ENCODE measurements at places on chromosomes 6 and 20. TPM values are rescaled to one million over a fixed set of nuclear protein-coding genes. Genes with fewer than 3 reads are reported as not detected.
A peak's percentile ranks its signal among the peaks of the same experiment; 100 is the strongest.

GRCh38 chr6:119077643-119078375 is 655 bp downstream of the FAM184A start:
- DNase-seq, result no peak

GRCh38 chr6:72031471-72031870 is 145.1 kb downstream of the RIMS1 start:
- DNase-seq, result no peak

- DNase-seq, result no peak
Measured at GRCh38 chr6:159819932-159820640, 20.0 kb downstream of the PNLDC1 start.

DNA sequence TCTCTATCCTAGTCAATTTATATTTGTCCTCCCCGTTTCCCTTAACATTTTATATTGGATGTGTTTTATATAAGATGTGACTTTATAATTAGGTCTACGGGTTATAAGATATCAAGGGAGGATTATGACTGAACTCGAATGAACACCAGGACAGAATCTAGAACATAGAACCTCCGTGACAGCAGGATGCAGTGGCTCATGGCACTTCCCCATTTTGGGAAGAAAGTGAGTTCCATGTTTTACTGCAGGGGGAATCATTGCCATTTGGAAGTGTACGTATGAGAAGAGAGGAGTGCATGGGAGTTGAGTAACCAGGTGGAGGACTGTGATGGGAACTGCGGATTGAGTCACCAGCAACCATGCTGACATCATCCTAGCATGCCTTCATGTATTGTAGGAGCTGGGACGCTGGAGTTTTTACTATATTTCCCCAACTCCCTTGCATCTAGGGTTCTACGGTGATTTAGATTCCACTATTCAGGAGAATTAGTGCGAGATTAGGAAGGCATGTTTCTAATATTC is 56.1 kb upstream of the FOXC1 start:
- DNase-seq, result no peak

DNA sequence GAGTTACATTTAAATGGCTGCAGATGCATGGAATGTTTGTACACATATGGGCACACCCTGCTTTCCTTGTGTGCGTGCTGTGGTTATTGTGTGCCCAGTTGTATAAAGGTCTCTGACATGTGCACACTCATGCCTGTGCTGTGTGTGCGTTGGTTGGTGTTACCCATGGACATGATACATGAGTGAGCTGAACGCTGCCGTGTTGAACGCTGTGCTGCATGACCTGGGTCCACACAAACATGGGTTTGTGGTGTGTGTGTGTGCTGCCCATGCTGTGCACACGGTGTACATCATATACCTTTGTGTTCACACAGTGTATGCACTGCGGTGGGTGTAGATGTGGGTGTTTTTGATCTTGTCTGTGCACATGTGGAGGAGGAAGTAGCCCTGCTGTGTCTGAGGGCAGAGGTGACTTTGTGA is 54.4 kb downstream of the TOX2 start:
- no peak for DNase-seq

- no peak for DNase-seq
Measured at GRCh38 chr6:21331235-21331634, 262.3 kb upstream of the SOX4 start.

GRCh38 chr6:162681447-162681846 is 46.1 kb downstream of the PRKN start:
- DNase-seq, result no peak

Gene FAM8A1
- polyA plus RNA-seq, result 8.1 TPM

Gene CLIC5
- polyA plus RNA-seq, result not detected

DNA sequence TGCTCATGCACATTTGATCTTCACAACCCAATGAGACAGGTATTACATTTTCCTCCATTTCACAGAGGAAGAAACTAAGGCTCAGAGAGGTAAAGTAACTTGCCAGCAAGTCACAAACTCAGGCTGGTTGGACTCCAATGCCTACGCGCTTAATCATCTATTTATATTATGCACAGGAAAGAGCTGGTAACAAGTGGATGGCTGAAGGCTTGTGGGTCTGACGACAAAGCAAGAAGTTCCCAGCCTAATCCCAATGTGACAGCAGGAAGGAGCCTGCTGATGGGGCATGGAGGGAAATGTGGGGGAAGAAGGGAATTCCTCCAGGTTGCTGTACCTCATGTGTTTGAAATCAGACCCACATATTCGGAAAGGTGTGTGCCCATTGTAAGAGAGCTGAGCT is 3.9 kb downstream of the CDH22 start:
- peak; percentile 51 for DNase-seq

DNA sequence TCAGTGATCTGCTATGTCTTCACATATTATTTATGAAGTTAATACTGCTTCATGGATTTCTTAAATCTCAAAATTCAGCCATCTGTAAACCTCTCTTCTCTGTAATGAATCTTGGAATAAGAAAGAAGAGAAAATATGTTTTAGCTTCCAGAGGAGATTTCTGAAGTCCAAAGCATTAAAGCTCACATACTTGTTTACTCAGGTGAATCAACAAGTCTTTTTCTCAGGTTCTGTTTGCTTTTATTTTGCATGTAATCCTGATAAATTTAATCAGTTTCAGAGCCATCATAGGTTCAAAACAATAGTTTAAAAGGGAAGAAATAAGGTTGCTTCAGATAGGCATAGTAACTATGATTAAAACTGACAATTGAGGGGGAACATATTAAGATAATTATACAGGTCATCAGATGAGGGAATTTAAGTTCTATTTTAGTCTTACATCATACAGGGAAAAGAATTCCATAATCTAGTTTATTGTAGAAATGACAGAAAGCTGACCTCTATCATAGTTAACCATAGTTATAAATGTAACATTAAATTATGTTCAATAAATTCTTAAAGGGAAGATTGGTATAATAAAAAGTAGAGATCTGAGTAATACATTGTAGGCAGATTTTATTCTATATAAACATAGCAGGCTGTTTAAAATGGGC is 716.2 kb downstream of the EYS start:
- no peak for DNase-seq

DNA sequence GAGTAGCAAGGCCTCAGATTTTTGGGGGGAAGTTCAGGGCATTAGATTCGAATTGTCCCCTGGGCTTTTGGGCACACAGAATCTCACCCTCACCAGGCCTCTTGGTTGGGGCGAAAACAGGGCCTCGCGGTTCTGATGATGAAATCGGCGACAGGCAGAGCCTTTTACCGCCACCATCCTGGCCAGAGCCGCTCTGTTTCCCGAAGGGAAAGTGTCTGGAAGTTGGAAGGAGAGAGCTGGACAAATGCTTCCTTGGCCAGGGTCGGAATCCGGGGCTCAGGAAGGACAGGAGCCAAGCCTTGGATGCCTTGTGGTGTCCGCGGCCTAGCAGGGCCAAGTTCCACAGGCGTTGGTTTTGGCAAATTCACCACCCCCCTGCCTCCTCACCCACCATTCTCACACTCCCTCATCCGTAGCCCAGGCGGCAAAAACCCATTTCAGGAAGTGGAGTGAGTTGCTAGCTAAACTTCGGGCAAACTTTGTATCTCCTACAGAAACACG is 3.5 kb upstream of the TFAP2A start:
- no peak for DNase-seq

GRCh38 chr6:18492972-18493371 is 105.8 kb downstream of the RNF144B start:
- no peak for DNase-seq

GRCh38 chr20:62413896-62414481 is 6.9 kb upstream of the CABLES2 start:
- no peak for DNase-seq

DNA sequence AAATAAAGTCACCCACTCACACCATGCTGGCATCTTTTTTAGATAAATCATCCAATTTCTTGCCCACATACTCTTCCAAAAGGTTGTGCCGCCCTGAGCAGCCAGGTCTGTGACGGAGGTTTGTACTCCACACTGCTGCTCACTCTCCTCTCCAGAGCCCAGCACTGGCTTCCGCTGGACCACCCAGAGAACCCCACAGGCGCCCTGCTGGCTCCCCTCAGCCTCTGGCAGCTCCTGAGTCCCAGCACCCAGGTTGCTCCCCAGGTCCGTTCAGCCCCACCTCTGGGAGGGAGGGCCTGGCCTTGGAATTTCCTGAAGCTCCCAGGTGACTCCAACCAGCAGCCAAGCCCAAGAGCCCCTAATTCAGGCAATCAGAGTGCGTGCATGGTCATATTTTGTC is 131.7 kb upstream of the CST7 start:
- no peak for DNase-seq

GRCh38 chr6:107418118-107418517 is 41.2 kb downstream of the PDSS2 start:
- peak; percentile 10 for DNase-seq

Gene DCDC2
- polyA plus RNA-seq, result not detected

Gene DDX43
- polyA plus RNA-seq, result 0.07 TPM

- DNase-seq, result peak; percentile 2
Measured at GRCh38 chr6:43367245-43367984, 2.0 kb downstream of the ZNF318 start.

DNA sequence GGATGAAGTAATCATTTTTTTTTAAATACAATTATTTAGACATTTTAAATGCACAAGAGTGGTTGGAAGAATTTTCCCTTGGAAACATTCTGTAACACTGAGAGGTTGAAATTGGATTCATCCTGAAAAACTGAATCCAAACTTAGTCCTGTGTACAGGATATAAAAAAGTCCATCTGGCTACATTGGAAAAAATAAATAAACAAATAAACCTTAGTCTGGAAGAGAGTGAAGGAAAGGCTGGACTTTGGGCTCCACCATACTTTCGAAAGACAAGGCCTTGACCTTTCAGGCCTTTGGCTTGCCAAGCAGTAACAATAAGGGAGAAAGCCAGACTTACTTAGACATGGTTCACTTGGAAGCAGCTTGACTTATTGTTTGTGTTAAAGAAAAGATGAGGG is 664.3 kb downstream of the TENT5A start:
- no peak for DNase-seq

Gene PAK5
- not detected for polyA plus RNA-seq
